ENCODE measurements at places on chromosomes 5 and 9.

DNA sequence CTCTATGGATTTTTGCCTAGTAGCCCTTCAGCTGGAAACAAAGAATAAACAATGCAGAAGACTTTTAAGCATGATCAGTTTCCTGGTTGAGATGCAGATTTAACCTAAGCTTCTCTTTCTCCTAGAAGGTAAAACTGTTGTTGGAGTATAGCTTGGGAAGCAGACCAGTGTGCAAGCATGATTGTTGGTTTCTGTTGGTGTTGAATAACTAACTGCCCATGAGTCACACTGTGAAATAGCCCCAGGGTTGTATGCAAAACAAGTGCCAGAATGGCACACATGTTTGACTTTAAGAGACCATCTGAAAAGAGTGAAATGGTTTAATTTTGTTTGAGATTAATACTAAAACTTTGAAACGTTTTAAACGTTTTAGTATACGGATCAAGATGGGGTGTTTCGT lies 227.1 kb downstream of the ARHGEF28 start:
- no peak for ATAC-seq

DNA sequence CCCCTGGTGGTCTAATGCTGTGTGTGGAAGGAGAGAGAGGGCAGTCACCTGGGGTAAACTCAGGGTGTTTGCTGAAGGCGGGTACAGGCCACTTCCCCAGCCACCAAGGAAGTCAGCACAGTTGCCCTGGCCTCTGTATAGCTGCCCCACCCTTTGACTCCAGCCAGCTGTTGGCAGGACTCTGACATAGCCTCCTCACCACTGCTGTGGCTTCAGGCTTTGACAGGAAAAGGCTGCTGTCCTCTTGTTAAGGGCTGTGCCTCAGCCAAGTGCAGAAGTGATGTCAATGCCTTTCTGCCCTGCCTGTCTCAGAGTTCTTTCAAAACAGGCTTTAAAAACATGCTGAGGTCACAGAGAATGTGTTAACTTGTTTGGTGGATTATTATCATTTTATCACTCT lies 487.2 kb upstream of the KLF4 start:
- no peak for ATAC-seq

DNA sequence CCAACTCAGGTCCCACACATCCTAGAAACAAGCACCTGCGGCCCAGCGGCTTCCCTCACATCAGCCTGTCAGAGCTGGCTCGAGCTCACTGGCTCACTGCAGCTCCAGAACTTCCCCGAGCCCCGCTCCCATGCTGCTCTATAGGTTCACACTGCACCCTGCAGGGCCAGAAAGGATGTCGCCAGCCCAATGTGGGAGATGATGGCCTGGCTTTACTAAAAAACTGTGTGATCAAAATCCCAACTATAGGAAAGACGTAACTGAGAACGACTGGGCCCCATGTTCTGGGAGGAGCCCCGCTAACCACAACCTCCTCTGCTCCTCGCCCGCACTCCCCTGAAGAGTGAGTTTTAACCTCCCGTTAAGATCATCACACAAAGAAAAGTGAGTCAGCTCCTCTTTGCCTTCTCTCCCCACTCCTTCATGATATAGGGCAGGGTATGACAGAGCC lies 4.6 kb downstream of the SURF4 start:
- peak; percentile 78 for ATAC-seq

GRCh38 chr5:119273391-119273839 lies 82.4 kb upstream of the TNFAIP8 start:
- no peak for ATAC-seq

Data from activated CD4-positive, CD25-positive, alpha-beta regulatory T cell treated with anti-CD3 and anti-CD28 coated beads, Interleukin-2, amount 50 U/mL, for 24 hours (primary cell).